Fibroblast of skin of left biceps (primary cell): ENCODE measurements at places on chromosomes 16 and 17.
A peak's percentile ranks its signal among the peaks of the same experiment; 100 is the strongest.

- peak; percentile 1 for DNase-seq
These were observed 387.5 kb upstream of the GOT2 start for GRCh38 chr16:59121411-59122261.

GRCh38 chr17:48181653-48182052 lies 74.1 kb downstream of the SNX11 start:
- no peak for DNase-seq

- DNase-seq = no peak
These were observed 7.4 kb upstream of the SPAG9 start for GRCh38 chr17:51128076-51128475.

DNA sequence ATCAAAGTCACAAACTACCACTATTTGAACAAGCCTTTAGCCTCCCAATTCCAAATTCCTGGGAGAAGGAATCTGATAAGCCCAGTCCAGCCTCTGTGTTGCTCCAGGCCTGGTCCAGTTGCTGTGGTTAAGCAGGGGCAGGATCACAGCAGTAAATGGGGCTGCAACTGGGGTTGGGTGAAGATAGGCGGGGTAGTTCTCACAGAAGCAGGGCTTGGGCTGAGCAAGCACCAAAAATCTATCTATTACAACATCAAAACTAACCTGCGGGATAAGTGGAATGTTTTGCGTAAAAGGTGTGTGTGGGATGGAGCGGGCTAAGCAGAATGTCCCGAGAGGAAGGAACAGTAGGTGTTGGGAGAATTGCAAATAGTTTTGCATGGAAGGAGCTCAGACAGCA lies 23.0 kb upstream of the RNF135 start:
- no peak for DNase-seq

GRCh38 chr16:12362482-12363458 lies 386.2 kb downstream of the SNX29 start:
- DNase-seq = no peak

DNA sequence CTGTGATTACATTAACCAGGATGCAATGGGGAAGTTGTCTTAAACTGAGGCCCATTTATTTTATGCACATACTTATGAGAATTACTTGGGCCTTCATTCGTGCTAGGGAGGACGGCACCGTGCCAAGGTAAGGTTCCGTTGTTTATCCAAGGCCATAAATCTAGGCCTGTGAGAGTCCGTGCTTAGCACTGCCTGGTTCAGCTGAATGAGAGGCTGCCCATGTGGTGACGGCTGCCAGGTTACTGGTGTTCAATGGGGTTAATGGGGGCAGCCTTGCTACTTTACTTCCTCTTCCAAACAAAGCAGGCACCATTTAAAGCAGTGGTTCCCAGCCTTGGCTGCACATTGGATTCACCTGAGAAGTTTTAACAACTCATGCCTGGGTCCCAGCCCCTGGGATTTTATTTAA lies 135.1 kb upstream of the NOL11 start:
- DNase-seq = no peak

DNA sequence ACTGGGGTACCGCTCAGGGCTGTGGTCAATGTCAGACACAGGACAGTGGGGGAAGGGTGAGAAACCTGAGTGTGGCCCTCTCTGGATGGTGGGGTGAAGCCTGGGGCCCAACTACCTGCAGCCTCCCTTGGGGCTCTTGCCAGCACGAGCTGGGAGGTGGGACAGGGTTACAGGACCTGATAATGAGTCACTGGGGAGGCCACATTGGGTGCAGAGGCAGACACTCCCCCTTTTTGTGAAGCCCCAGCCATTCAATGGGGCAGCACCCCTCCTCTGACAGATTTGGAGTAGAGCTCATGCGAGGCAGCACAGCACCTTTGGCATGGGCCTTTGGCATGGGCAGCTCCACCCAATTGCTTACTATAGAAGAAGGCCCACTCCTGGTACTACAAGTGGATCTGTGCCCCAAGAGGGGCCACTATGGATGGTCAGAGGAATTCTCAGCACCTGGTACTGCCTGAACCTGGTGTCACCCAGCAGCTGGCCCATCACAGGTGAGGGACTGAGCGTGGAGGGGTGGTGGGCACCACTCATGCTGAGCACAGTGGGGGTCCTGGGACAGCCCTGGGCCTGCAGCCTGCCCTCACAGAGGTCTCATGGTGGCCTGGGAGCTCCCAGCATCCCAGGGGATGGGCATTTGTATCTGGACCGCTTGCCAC lies 45.2 kb upstream of the SMPD3 start:
- DNase-seq = no peak

GRCh38 chr17:8189041-8189710 lies 804 bp downstream of the BORCS6 start:
- DNase-seq = no peak

DNA sequence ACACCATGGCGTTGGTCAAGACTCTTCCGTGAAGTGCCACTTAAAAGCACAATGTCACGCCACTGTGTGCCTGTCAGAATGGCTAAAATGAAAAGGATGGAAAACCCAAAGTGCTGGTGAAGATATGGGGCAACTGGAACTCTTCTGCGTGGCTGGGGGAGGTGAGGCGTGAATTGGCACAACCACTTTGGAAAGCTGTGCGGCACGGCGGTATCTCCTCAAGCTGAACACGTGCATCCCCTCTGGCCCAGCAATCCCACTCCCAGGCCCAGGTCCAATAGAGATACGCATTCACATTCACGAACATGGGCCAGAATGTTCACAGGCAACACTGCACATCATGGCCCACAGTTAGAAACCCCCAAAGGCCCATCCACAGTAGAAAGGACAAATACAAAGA lies 8.9 kb downstream of the DUSP3 start:
- DNase-seq = no peak

- peak; percentile 19 for DNase-seq
These were observed 22.7 kb downstream of the CYTH1 start for GRCh38 chr17:78759203-78759968.

DNA sequence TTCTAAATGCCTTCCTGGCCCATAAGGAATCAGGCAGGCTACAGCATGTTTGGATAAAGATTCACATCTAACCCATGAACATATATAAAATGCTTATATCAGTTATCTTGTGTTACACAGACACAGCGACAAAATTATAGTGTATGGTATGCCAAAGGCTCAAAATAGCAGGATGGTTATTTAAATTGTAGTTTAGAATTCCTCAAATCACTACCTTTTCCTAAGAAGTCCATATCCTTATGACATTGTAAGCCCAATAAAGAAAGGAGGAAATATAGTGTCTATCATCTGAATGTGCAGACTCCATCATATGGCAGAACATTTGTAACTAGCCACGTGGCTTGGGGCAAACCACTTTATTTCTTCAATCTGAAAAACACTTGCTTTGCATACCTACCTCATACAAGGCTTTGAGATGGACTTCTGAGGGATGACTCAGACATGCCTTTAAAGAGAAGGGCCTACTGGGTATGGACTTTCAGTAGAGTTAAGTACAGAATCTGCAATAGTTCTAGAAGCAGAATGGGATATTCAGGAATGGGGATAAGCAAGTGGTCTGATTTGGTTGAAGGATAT lies 12.1 kb upstream of the DHX8 start:
- DNase-seq = no peak

DNA sequence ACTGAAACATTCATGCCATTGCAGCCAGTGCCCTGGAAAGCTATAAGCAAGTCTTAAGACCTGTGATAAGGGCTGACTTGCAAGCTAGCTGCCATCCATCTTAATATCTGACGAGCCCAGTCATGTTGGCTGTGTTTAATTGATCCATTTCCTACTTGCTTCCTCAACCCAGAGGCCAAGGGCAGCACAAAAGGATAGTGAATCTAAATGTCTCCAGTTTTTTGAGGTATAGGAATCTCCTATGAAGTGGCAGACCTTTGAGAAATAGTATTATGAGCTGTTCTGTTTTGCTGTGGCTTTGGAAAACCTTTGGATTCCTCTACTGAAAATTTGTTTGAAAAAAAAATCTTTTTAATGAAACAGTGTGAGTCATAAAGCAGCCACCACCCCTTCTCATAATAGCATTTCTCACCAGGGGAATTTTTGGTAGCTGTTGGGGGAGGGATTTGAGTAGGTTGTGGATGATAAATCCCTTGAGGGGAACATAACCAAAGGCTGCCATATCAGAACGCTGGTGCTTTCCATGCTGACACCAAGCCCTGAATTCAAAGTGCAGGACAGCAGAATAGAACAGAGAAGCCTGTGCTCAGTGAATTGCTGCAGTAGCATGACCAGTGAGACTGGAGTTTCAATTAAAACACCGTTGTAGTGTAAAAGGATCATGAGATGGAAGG lies 12.9 kb downstream of the ZNRF1 start:
- DNase-seq = peak; percentile 75

DNA sequence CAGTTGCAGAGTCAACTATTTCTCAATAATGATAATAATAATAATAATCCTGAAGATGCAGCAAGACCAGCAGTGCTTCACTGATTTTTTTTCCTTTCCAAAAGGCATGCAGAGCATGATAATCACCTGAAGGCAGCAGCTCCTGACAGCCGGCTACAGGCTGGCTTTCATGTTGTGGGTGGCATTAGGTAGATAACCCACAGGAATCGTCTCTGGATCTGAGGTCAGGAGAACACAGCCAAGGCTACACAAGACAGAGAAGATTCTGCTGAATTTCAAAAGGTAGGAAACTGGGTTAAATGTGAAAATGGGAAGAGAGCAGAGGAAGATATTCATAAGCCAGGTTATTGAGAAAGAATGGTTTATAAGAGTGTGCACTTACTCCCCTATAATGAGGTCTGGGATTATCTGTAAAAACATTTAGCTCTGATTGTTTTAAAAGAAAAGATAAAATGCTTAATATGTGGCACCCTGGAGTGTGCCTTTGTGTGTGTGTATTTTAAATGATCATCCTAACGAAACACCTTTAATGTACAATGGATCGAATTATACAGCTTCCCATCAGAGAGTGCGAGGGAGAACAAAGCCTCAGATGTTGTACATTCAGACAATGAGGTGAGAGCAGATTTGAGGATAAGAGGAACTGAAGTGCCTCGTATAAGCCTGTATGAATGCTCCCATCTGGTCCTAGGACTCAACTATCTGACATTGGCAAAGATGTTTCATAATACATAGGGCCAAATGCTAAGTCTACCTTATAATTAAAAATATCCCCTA lies 273.1 kb downstream of the PHKB start:
- DNase-seq = no peak

DNA sequence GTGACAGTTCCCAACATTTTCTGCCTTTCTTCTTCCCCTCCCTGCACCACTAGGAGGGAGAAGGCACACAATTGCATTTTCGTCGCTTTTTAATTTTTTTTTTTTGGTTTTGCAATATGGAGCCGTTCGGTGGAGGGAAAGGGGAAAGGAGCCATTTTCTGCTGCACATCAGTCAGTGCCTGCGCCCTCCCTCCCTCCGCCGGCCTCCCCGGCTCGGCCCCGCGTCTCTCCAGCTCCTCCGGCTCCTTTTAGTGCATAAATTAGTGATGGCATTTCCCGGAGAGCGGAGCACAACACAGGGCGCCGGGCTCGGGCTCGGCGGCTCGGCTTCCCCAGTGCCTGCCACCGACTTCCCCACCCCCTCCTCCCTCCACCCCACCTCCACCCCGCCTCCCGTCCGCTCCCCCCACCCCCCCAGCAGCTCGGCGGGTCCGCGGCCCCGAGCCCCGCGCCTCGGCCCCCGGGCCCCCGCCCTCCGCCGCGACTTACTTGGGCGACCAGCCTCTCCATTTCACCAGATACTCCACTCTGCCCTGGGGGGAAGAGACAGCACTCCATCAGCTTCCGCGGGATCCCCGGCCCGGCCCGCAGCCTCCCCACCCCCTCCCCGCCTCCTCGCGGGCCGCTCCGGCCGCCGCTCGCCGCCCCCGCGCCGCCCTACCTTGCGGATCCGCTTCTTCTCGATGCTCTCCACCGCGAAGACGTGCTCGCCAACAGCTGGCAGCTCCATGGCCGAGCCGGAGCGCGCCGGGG lies 542 bp downstream of the CBX4 start:
- no peak for DNase-seq

- DNase-seq = peak; percentile 97
These were observed 223.7 kb upstream of the AXIN2 start for GRCh38 chr17:65785109-65785508.
